ENCODE measurements at places on chromosomes 4 and X.
A peak's percentile ranks its signal among the peaks of the same experiment; 100 is the strongest.

- DNase-seq = no peak
These were observed 907.0 kb downstream of the RAPGEF2 start for GRCh38 chr4:160009656-160010493.

DNA sequence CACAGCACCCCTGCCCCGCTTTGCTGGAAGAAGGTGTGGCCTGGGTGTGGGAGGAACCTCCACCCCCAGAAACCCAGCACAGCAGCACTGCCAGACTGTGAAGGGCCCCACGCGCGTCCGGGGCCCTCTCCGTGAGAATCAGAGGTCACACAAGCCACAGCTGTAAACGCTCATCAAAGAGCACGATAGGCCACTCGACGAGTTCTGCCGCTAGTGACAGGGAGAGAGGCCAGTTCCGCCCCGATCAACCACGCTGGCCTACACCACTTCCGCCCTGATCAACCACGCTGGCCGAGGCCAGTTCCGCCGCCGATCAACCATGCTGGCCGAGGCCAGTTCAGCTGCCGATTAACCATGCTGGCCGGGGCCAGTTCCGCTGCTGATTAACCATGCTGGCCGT lies 25.9 kb upstream of the ADRA2C start:
- no peak for DNase-seq

- DNase-seq = no peak
These were observed 214.2 kb upstream of the PCDH10 start for GRCh38 chr4:132934911-132935310.

DNA sequence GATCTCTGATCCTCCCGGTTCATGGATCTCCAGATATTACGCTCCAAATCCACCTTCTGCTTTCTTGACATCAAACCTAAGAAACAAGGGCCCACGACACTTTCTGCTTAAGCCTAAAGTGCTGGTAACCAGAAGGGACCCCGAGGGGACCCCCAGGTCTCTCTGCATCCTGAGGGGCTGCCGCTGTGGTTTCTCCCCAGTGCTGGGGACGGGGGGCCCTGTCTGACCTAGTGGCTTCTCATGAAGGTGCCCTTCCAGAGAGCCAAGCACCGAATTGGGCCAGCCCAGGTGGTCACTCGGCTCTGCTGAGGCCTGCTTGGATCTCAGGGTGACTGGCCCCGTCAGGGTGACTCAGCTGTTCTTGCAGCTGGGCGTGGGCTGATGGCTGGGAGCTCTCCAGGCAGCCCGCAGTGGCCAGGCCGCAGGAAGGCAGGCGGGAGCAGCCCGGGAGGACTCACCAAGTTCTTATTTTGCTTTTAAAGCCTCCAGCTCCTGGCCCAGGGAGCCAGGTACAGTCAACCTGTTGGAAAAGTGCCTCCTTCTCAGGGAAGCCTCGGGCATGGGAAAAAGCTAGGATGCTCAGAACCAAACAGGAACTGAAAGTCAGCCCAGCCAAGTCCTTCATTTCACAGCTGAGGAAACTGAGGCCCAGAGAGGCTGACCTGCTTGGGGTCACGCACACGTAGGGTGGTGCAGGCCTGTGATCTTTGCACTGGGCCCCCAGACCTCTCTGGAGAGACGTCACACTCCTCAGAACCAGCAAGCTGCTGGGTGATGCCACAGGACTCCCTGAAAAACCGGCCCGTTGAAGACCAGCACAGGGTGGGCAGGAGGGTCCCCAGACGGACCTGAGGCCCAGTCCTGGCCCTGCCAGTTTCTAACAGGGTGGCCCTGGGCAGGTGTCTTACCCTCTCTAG lies 16.7 kb downstream of the BLOC1S4 start:
- no peak for DNase-seq

DNA sequence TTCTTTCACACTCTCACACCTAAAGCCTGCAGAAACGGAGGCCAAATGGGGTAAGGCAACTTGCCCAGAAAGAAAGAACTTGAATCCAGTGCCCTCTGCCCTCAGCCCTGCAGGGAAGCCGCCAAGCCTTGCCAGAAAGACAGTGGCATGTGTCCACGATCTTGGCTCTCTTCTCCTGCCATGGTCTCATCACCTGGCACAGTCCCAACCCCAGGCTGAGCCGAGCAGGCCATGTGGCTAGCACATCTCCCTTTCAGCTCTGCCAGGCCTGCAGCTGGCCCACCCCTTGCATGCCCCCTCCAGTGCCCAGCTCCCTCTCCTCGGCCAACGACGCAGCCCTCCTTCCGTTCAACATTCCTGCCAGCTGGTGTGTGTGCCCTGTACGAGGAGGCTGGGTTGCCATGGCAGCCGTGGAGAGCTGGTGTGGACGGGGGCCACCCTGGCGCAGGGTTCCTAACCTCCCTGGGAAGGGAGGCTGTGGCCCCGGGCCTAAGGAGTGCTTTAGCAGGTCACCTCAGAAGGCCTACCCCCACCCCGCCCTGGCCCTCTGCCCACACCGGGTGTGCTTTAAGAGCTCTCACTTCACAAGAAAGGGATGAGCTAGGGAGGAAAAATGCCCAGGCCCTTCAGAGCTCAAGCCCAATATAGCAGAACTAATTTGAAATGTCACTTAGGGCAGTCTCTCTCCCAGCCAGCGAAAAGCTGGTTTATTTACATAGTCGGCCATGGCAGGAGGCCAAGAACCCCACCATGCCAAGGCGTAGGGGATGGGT lies 73.0 kb upstream of the PJA1 start:
- DNase-seq = peak; percentile 77

Measured in cerebellum (tissue), 4 donors.